Hippocampal formation (tissue), 2 donors: ENCODE measurements at places on chromosomes 3 and 15.

DNA sequence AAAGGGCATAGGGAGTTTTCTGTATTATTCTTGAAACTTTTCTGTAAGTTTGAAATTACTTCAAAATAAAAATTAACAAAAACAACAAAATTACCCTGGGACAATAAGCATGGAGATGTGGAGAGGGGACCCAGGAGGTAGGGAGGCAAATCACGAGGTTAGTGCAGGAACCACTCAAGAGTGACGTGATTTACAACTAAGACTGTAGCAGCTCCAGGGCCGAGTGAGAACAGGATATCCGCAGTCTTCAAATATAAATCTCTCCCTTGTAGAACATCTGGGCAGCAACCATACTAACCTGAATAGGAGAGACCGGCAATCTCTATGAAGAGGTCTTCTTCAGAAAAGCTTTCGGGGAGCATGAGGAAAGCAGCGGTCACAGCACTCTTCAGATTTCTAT lies 17.3 kb downstream of the TAMM41 start:
- no peak for DNase-seq

DNA sequence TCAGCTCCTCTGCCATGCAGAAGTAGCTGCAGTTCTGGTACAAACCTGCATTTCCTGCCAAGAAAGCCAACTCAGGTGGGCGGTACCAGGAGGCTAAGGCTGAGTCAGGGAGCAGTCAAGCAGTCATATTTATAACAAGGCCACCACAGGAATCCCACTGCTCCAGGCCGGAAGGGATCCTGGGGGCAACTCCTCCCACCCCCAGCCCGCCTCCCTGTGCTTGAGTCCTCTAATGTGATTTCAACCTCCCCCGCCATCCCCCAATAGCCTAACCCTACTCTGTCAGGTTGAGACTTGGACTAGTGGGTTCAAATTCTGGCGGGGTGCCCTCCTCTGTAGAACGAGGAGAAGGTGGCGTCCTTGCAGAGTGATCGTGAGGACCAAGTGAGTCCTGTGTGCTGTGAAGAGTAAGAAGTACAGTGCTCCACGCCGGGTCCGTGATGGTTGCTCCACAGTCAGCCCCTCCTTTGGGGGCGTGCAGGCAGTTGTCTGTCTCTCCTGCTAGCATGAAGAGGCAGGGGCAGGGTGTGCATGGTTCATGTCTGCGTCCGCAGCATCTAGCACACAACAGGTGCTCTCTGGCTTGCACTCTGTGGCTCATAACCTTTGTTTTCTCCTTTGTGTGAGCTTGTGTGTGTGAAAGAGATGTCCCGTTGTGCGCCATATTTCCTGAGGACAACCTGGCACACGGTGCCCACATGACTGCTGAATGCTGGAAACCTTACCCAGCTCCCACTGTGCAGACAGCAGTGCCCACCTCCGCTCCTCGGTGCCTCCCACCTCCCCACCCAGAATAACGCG lies 78.3 kb downstream of the SMAD6 start:
- no peak for DNase-seq

- no peak for DNase-seq
These were observed 787 bp upstream of the SLMAP start for GRCh38 chr3:57755368-57755675.

DNA sequence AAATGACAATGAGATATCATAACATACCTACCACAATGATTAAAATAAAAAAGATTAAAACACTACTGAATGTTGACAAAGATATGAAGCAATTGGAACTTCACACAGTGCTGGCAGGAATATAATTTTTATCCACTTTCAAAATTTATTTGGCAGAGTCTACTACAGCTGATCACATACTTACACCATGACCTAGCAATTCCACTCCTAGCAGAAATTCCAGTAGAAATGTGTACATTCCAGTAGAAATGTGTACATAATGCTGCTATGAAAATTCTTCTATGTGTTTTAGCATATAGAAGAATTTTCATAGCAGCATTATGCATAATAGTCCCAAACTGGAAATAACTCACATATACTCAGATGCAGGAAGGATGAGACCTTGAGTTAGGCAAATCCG lies 43.5 kb downstream of the IFT57 start:
- no peak for DNase-seq

GRCh38 chr15:92845126-92845508 lies 55.0 kb upstream of the CHD2 start:
- no peak for DNase-seq

DNA sequence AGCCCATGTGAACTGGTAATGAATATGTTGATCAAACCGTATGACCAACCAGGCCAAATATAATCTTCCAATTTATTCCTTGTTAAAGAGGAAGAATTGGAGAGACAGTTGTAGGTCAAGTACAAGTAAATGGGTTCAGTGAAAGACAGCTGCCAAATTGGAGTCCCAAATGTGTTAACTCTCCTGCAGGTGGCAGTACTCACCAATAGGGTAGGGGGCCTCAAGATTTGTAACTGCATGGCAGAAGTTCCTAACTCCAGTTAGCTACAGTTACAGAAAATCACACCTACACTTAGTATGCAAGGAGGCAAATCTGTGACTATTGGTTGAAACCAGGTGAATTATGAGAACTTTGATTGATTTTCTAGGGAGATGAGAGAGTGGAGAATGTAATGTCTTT lies 278.0 kb downstream of the ZBBX start:
- no peak for DNase-seq

DNA sequence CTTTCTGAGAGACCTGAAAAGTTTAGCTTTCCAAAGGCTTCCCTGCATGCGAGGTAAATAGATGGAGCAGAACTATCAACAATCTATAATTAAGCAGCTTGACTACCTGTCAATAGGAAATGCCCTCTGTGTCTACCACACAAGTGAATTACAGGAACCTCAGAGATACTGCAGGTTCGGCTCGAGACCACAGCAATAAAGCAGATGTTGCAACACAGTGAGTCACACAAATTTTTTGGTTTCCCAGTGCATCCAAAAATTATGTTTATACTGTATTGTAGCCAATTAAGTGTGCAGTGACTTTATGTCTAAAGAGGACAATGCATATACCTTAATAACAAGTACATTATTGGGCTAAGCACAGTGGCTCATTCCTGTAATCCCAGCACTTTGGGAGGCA lies 252.0 kb downstream of the UBE2E2 start:
- no peak for DNase-seq

DNA sequence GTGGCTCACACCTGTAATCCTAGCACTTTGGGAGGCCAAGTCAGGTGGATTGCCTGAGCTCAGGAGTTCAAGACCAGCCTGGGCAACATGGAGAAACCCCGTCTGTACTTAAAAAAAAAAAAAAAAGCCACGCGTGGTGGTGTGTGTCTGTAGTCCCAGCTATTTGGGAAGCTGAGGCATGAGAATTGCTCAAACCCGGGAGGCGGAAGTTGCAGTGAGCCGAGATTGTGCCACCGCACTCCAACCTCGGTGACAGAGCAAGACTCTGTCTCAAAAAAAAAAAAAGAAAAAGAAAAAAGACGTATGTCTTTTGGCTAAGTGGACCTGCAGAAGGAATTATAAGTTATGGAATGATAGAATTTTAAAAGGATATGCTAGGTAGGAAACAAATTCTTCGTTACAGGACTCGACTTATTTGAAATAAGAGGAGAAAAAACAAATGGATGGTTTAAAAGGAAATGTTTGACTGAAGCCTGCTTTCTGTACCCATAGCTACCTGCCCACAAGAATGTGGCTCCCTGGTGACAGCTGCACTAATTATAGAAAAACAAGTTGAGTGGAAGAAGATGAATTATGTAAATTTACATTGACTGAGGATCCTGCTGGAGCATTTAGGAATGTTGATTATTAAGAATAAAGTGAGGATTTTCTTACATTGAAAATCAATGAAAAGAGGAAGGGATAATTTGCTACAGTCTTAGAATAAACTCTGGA lies 36.0 kb upstream of the SKIL start:
- no peak for DNase-seq

DNA sequence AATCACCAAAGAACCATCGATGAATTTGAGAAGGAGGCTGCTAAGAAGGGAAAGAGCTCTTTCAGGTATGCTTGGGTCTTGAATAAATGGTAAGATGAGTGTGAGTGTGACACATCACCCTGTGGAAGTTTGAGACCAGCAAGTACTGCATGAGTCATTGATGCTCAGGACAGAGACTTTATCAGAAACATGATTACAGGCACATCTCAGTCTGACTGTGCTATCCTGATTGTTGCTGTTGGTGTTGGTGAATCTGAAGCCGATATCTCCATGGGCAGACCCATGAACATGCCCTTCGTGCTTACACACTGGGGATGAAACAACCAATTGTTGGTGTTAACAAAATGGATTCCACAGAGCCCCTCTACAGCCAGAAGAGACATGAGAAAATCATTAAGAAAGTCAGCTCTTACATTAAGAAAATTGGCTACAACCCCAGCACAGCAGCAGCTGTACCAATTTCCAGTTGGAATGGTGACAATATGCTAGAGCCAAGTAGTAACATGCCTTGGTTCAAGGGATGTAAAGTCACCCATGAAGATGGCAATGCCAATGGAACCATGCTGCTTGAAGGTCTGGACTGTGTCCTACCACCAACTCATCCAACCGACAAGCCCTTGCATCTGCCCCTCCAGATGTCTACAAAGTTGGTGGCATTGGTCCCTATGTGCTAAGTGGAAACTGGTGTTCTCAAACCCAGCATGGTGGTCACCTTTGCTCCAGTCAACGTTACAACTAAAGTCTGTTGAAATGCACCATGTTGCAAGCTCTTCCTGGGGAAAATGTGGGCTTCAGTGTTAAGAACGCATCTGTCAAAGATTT lies 20.5 kb downstream of the TM4SF4 start:
- DNase-seq, result no peak

DNA sequence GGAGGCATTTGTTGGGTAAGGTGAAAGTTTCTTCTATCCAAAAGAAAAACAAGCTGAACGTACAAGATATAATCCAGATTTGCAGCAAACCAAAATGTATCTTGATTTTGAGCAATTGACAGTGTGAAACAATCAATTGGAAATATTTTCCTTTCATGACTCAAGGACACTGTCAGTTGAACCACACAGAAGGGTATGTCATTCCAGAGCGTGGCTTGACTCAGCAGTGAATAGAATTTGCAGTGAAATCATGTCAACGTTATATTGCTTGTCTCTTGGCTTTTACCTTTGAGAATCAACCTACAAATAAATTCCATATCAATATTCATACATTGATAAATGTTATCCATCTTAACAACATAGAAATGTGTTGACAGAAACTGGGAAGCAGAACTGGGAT lies 78.2 kb downstream of the TM2D3 start:
- DNase-seq, result no peak

DNA sequence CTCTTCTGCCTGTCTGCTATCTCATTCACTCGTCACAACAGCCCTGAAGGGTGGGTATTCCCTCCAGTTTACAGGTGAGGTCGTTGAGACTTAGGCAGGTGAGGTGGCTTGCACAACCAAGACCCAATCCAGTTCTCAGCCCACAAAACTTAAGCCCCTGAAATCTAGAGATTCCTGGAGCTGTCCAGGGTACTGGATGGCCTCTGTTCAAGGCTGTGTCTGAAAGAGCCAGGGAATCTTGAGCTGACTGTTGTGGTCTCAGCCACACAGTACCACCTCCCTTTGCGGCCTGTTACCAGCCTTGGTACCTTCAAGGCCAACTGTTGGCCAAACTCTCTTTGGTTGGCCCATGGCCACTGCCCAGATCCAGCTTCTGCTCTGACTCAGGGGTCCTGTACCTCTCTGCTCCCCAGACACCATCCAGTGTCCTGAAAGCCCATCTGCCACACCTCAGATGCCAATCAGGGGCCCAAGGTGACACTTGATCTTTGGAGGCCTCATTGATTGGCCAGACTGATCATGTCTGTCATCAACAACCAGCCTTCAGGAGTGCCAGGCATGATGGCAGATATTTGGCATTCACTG lies 10.9 kb upstream of the FAM107A start:
- DNase-seq, result no peak

GRCh38 chr3:65666448-65667091 lies 372.1 kb downstream of the MAGI1 start:
- DNase-seq, result no peak

- DNase-seq, result no peak
These were observed 33.9 kb downstream of the ILDR1 start for GRCh38 chr3:121988146-121988545.

DNA sequence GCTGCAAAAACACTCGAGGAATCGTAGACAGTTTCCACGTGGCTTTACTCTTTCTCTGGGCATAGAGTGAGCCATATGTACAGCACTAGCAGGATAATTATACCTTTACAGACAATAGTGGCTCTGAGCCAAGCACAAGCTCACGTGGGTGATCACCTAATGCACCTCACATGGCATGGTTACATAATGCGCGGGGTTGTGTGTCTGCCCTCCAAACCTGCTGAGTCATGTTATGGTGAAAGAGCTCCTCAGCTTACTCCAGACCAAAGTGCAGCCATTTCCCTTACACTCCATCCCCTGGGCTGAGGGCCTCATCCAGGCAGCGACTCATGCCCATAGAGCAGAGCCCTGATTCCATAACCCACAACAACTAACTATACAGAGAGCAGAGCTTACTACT lies 1458.4 kb upstream of the CADM2 start:
- no peak for DNase-seq

DNA sequence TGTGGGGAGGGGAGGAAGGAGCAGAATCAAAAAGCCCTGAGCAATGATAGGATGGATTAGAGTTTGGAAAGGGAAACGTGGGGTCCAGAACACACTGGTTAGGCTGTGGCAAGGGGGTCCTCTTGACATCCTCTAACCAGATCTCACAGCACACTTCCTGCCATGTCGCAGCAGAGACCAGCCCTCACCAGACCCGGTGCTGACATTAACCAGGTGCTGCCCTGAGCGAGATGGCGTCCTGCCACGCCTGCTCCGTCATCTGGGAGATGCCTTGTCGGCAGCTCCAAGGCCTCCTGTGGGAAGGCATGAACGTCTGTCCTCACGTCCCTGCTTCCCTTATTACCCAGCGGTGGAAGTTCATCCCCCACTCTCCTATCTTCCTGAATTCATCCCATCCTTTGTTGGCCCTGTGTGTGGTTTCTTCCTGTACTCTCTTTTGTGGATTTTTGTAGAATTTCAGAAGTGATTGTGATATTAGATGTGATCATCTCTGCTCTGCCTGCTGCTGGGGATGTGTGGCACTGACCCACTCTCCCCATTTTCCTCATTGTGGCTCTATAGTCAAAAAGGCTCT lies 29.4 kb upstream of the MYZAP start:
- no peak for DNase-seq

GRCh38 chr3:2423143-2423542 lies 324.5 kb downstream of the CNTN4 start:
- no peak for DNase-seq

GRCh38 chr3:76016769-76017439 lies 231.6 kb upstream of the ZNF717 start:
- no peak for DNase-seq

- no peak for DNase-seq
These were observed 118.0 kb upstream of the MEF2A start for GRCh38 chr15:99447497-99448371.

GRCh38 chr3:20039765-20040547 lies at the start of gene KAT2B:
Gene KAT2B, plus strand, starts transcription at chr3:20040446. Its CDS starts 32 bp downstream, at chr3:20040478.
- peak; percentile 88 for DNase-seq

GRCh38 chr3:172100482-172100881 lies 61.1 kb downstream of the FNDC3B start:
- no peak for DNase-seq

- no peak for DNase-seq
These were observed 139.2 kb upstream of the EOMES start for GRCh38 chr3:27861046-27862036.
